Neural progenitor cell (in vitro differentiated cells): ENCODE measurements at places on chromosomes 11 and 22. TPM values are rescaled to one million over a fixed set of nuclear protein-coding genes. Genes with fewer than 3 reads are reported as not detected.

The ART1 gene
- total RNA-seq: not detected in 2 replicates

The SSTR3 gene
- 0.19 and 0.53 TPM in 2 replicates for total RNA-seq

The TRIM22 gene
- total RNA-seq: 15.1 and 21.3 TPM in 2 replicates

The SLC37A2 gene
- total RNA-seq: 1.4 and 3.3 TPM in 2 replicates

The SLC17A6 gene
- total RNA-seq: not detected in 2 replicates
